Epithelial cell of alveolus of lung (primary cell): ENCODE measurements at places on chromosomes 4 and X. TPM values are rescaled to one million over a fixed set of nuclear protein-coding genes. Genes with fewer than 3 reads are reported as not detected.

Gene REELD1
- total RNA-seq = not detected in 2 replicates

Gene POU3F4
- total RNA-seq = not detected in 2 replicates

Gene RAB41
- total RNA-seq = not detected in 2 replicates

Gene DRP2
- total RNA-seq = 0.80 and 1.3 TPM in 2 replicates

Gene LAGE3
- 22.4 and 30.4 TPM in 2 replicates for total RNA-seq

Gene CTPS2
- 6.0 and 10.0 TPM in 2 replicates for total RNA-seq

Gene INTU
- total RNA-seq = 2.6 and 3.0 TPM in 2 replicates

Gene IL2
- total RNA-seq = not detected in 2 replicates

Gene FMR1
- total RNA-seq = 11.5 and 28.8 TPM in 2 replicates

Gene GPR119
- total RNA-seq = not detected in 2 replicates

Gene CSTF2
- total RNA-seq = 14.4 and 20.0 TPM in 2 replicates

Gene SERTM2
- not detected in 2 replicates for total RNA-seq

Gene SASH3
- not detected in 2 replicates for total RNA-seq

Gene MXRA5
- total RNA-seq = 1.9 and 30.0 TPM in 2 replicates

Gene CT45A5
- total RNA-seq = not detected in 2 replicates

Gene HCFC1
- 35.6 and 45.3 TPM in 2 replicates for total RNA-seq

Gene SUPT20HL1
- total RNA-seq = not detected in 2 replicates

Gene TRAPPC2
- total RNA-seq = 5.6 and 20.6 TPM in 2 replicates

Gene SORBS2
- total RNA-seq = 3.2 and 4.1 TPM in 2 replicates

Gene FRMD7
- total RNA-seq = not detected in 2 replicates

Gene TMPRSS11A
- not detected in 2 replicates for total RNA-seq

Gene RAB9B
- 0.13 TPM in 1 of 2 replicates, not detected in the other for total RNA-seq

Gene NUDT10
- total RNA-seq = 3.3 and 5.8 TPM in 2 replicates

Gene KLHL2
- total RNA-seq = 7.9 and 8.5 TPM in 2 replicates

Gene SPANXC
- total RNA-seq = not detected in 2 replicates

Gene GPRASP3
- total RNA-seq = 1.6 and 4.2 TPM in 2 replicates

Gene L1CAM
- 0.56 and 1.8 TPM in 2 replicates for total RNA-seq

Gene AREG
- 129 and 894 TPM in 2 replicates for total RNA-seq

Gene EGFL6
- total RNA-seq = not detected in 2 replicates

Gene IL3RA
- total RNA-seq = 0.13 TPM in 1 of 2 replicates, not detected in the other

Gene CLDN34
- total RNA-seq = 0.13 TPM in 1 of 2 replicates, not detected in the other

Gene F8A3
- 2.2 TPM in 1 of 2 replicates, not detected in the other for total RNA-seq

Gene FAM199X
- total RNA-seq = 11.5 and 14.9 TPM in 2 replicates

Gene CTAG1A
- total RNA-seq = not detected in 2 replicates
